ENCODE measurements at places on chromosomes 1 and 21.
A peak's percentile ranks its signal among the peaks of the same experiment; 100 is the strongest.

DNA sequence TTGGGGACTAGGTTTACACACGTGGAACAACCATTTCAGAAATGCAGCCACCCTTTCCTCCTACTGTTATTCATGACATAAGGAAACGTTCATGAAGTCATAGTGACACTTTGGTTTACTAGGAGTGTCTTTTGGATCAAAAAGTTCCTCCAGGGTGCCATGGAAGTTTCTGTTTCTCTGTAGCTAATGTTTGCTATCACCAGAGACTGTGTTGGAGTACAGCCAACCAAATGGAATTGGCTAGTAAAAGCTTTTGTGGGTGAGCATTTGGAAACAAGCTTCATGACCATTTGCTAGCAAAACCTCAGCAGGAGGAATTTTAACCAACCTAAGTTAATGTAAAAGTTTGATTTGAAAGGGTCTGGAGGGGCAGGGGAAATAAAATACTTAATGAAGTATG, 43.9 kb upstream of the ADGRL2 start:
- H3K4me3 ChIP-seq, result no peak overlapping the region
- DNase-seq, result no peak
- H3K4me1 ChIP-seq, result peaks cover 9% of the 10 kb centered on the region
- H3K27me3 ChIP-seq, result no peaks in the 10 kb centered on the region
- H3K36me3 ChIP-seq, result no peaks in the 10 kb centered on the region

- peak overlapping the region; percentile 95 for H3K27ac ChIP-seq
- H3K36me3 ChIP-seq, result no peaks in the 10 kb centered on the region
- no peaks in the 10 kb centered on the region for H3K27me3 ChIP-seq
- DNase-seq, result no peak
- peak overlapping the region; percentile 90 for H3K4me3 ChIP-seq
These were observed 2.5 kb downstream of the BACE2 start for GRCh38 chr21:41170442-41170841.

DNA sequence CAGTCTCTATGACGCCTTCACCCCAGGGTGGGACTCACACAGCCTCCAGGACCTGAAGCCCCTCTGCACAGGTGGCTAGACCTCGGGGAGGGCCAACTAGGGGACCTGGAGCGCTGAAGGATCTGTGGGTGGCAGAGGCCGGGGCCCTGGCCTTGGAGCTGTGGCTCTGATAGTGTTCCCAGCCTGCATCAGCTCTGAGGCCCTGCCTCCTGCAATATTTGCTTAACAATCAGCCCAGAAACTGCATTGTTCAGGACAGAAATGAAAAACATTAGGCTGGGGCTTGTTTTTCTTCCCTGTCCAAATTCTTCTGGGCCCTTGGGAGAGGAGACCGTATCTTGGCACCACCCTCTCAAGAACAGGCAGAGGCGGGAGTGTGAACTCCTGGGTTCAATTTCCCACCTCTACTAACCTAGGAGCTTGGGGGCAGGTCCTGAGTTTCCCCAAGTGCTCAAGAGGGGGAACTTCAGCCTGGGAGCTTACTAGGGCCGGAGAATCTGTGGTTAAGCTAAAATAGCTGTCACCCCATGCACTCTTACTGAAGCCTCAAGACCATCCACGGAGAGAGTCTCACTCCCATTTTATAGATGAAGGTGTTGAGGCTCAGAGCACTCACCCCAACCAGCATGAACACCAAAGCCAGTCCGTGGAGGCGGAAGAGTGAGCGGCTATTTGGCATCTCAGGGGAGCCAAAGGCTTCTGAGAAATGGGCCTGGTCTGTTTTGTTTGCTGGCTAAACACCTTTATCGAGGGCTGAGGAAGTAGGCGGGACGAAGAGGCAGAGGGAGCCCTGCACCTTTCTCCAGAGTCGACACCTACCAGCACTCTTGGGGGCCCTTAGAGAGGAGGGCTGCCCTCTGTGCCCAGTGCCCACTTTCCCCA, 18.8 kb upstream of the CASZ1 start:
- H3K27ac ChIP-seq, result no peak overlapping the region
- H3K4me3 ChIP-seq, result no peak overlapping the region
- peaks cover 5% of the 10 kb centered on the region for H3K27me3 ChIP-seq
- H3K4me1 ChIP-seq, result peaks cover 21% of the 10 kb centered on the region

- DNase-seq, result no peak
- H3K27ac ChIP-seq, result no peak within 1 kb of the TSS
- H3K4me1 ChIP-seq, result no peaks in the 10 kb centered on the region
- H3K4me3 ChIP-seq, result no peak within 1 kb of the TSS
- H3K27me3 ChIP-seq, result no peaks in the 10 kb centered on the region
These were observed at the start of gene OR2M7 for GRCh38 chr1:248324468-248324867. TSS of gene OR2M7 (minus strand) at chr1:248324568. CDS start at chr1:248324568, 0 bp downstream.

DNA sequence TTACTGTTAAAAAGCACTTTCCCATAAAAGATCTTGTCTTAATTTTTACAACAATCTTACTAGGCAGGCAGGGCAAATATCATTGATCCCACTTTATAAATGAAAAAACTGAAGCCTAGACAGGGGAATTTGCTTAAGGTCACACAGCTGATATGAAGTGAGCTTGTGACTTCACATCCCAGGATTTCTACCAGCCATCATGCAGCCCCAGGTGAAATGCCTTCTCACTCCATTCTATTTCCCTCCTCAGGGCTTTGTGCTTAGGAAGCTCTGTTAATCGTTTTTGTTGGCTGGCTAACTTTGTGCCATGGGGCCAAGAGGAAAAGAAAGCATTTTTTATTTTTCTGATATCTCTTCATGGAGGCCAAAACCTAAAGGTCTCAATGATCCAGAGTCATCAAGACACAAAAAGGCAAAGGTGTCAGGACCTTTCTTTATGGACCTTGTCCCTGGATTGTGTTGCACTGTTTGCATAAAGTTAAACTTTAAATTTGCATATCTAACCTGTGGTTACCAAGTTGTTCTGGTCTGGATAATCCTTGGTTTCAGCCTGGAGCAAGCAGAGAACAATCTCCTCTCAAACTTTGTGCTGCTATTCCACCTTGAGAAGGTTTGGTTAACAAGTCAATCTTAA, 44.8 kb upstream of the ZNF326 start:
- no peak for DNase-seq
- H3K4me1 ChIP-seq, result peaks cover 13% of the 10 kb centered on the region
- no peak overlapping the region for H3K27ac ChIP-seq
- H3K36me3 ChIP-seq, result no peaks in the 10 kb centered on the region

GRCh38 chr1:70583522-70583921, 172.5 kb downstream of the CTH start:
- H3K27ac ChIP-seq, result no peak overlapping the region
- DNase-seq, result no peak
- H3K36me3 ChIP-seq, result no peaks in the 10 kb centered on the region
- H3K4me3 ChIP-seq, result no peak overlapping the region
- H3K27me3 ChIP-seq, result no peaks in the 10 kb centered on the region
- no peaks in the 10 kb centered on the region for H3K4me1 ChIP-seq

DNA sequence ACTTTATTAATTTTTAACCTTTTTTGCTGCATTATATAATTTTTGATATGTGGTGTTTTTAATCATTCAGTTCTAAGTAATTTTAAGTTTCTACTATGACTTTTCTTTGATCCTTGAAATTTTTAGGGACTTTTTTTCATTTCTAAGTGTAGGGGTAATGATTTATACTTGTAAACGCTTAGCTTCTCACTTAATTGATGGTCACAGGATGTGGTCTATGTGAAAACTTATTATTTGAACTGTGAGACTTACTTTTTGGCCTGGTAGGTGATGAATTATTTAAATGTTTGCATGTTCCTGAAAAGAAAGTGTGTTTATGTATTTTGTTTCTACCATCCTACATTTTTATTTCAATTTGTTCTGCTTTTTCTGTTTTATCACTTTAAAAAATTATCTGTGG, 17.2 kb downstream of the ALPL start:
- peaks cover 10% of the 10 kb centered on the region for H3K4me1 ChIP-seq
- H3K36me3 ChIP-seq, result no peaks in the 10 kb centered on the region
- DNase-seq, result no peak
- no peak overlapping the region for H3K27ac ChIP-seq

- peak overlapping the region; percentile 75 for H3K27ac ChIP-seq
- H3K4me1 ChIP-seq, result peaks cover 31% of the 10 kb centered on the region
These were observed 76.1 kb upstream of the SIPA1L2 start for GRCh38 chr1:232705815-232706575.

- no peak overlapping the region for H3K4me3 ChIP-seq
- peaks cover 28% of the 10 kb centered on the region for H3K36me3 ChIP-seq
- H3K4me1 ChIP-seq, result no peaks in the 10 kb centered on the region
- no peaks in the 10 kb centered on the region for H3K27me3 ChIP-seq
These were observed 55.0 kb upstream of the RIPK4 start for GRCh38 chr21:41821756-41822431.

- H3K36me3 ChIP-seq, result no peaks in the 10 kb centered on the region
- no peaks in the 10 kb centered on the region for H3K27me3 ChIP-seq
- no peaks in the 10 kb centered on the region for H3K4me1 ChIP-seq
- no peak overlapping the region for H3K27ac ChIP-seq
- H3K4me3 ChIP-seq, result no peak overlapping the region
These were observed 635.1 kb downstream of the PTPRC start for GRCh38 chr1:199273837-199274379.

DNA sequence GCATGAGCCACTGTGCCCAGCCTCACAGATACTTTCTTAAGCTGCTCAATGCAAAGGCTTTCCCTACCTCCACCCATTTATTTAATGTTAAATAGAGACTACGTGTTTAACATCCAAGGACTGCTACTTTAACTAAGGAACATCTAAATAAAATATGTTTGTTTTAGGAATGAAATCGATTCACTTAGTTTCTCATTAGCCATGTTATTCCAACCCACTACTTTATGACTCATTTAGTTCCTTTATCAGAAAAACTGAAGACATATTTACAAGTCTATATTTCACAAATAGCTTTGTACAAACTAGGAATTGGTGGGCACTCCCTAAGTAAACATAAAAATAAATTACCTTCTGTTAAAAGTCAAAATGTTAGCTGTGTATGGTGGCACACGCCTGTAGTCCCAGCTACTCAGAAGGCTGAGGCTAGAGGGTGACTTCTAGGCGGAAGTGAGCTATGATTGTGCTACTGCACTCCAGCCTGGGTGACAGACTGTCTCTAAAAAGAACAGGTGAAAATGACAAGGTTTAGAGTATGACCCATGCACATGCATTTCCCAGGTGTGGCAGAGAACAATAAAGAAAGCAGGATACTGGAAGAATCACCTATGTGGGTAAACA, 39.9 kb upstream of the AK4 start:
- H3K27ac ChIP-seq, result no peak overlapping the region
- no peak overlapping the region for H3K4me3 ChIP-seq
- DNase-seq, result no peak
- no peaks in the 10 kb centered on the region for H3K4me1 ChIP-seq
- no peaks in the 10 kb centered on the region for H3K27me3 ChIP-seq

DNA sequence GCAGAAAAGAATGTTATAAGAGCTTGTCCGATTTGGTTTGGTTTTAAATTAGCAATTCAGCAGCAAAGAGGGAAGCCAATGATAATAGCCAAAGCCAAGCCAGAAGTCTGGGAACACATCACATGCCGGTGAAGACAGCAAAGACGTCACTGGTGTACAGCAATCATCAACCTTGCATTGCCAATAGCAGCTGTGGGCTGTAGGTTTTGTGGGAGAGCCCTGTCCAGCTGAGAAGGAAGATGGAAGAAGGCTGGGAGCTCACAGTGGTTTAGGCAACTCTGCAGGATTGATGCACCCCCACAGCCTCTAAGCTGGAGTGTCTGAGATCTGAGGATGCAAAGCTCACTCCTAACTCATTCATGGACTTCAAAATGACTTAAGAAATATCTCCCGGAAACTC, 338.7 kb downstream of the SIPA1L2 start:
- peak overlapping the region; percentile 49 for H3K27ac ChIP-seq
- DNase-seq, result no peak
- no peaks in the 10 kb centered on the region for H3K27me3 ChIP-seq
- H3K4me1 ChIP-seq, result peaks cover 26% of the 10 kb centered on the region
- no peak overlapping the region for H3K4me3 ChIP-seq

DNA sequence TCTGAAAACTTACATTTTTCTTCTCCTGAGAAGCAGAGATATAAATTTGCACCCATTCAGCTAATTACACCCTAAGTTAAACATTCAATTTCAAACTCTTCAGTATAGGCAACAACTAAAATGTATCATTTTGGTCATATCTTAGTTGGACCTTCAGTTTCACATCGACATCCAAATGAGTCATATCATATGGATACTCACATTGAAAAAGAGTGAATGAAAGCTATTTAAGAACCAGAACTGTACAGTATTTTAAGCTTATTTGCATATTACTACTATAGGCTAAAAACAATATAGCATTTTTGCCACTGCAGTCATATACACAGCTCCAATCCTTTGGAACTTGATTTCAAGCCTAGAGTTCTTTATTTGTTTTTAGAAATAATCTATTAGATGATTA, 33.6 kb downstream of the USP25 start:
- no peak overlapping the region for H3K4me3 ChIP-seq
- no peak overlapping the region for H3K27ac ChIP-seq
- H3K36me3 ChIP-seq, result no peaks in the 10 kb centered on the region
- no peak for DNase-seq
- peaks cover 3% of the 10 kb centered on the region for H3K4me1 ChIP-seq

GRCh38 chr1:230310381-230311163, 115.6 kb downstream of the PGBD5 start:
- H3K36me3 ChIP-seq, result no peaks in the 10 kb centered on the region
- no peak overlapping the region for H3K27ac ChIP-seq
- no peak overlapping the region for H3K4me3 ChIP-seq
- no peaks in the 10 kb centered on the region for H3K27me3 ChIP-seq

DNA sequence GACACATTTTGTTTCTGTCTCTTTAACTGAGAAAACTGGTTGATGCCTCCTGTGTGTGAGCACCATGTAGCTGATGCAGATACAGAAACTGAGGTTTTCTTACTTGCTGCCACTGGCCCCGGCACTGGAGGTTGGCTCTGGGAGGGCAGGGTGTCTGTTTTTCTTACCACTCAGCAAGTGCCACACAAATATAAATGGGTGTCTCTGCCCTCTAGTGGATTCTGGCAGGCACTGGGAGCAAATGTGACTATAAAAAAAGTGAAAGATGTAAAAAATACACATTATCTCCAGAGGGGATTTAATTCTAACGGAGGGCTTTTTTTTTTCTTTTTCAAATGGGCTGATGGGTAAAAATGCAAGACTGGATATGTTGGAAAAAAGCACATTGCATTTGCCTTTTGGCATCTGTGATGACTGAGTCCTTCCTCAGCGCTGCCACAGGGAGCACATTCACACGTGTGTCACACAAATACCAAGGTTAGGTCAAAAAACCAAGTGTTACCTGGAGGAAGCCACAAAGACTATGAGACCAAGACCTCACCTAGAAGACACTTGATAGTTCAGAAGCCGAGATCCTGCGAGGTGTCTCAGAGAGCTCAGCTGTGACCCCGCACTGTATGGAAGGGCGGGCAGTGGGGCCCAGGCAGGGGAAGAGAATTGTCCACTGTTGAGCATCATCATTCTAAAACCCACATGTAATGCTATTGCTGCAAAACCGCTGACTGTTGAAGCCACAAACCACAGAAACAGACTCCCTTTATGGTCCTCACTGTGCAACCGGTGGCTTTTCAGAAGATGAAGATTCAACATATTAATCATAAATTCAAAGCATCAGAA, 18.9 kb downstream of the PGBD2 start:
- H3K27me3 ChIP-seq, result no peaks in the 10 kb centered on the region
- H3K4me1 ChIP-seq, result no peaks in the 10 kb centered on the region
- no peak overlapping the region for H3K4me3 ChIP-seq
- no peak overlapping the region for H3K27ac ChIP-seq

GRCh38 chr1:194629011-194629410, 1442.6 kb upstream of the B3GALT2 start:
- no peak overlapping the region for H3K27ac ChIP-seq
- H3K27me3 ChIP-seq, result no peaks in the 10 kb centered on the region
- DNase-seq, result no peak
- H3K36me3 ChIP-seq, result no peaks in the 10 kb centered on the region
